ENCODE measurements at places on chromosomes 11 and 22.

DNA sequence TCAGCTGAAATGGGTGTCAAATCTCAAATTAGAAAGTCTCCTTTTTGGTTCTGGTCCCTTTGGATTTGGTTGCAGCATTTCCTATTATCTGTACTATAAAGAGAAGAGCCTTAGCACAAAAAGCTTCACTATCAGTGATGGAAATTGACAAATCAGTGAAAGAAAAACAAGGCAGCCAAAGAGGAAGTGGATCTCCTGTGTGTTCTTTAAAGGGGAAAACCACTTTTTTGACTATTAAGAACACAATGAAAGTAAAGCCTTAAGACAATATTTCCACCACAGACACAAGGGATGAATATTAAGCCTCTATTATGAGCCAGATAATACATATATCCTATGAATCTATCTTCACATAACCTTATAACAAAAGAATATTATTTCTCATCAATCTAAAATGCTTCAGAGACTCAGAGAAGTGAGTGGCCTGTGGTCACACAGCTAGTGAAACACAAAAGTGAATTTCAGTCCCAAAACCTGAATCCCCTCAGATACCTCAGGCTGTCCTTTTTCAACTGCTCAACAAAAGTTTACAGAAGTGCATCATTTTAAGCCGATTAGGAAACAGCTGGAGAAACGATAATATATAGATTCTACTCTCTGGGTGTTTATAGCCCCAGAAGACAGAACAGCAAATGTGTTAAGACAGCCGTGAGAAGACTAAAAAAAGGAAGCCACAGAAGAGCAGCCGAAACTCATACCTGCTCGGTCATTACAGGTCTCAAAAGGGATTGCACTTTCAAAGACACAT lies 24.4 kb upstream of the FSHB start:
- no peak for DNase-seq

GRCh38 chr22:24162436-24162835 lies 18.9 kb upstream of the SUSD2 start:
- no peak for DNase-seq

DNA sequence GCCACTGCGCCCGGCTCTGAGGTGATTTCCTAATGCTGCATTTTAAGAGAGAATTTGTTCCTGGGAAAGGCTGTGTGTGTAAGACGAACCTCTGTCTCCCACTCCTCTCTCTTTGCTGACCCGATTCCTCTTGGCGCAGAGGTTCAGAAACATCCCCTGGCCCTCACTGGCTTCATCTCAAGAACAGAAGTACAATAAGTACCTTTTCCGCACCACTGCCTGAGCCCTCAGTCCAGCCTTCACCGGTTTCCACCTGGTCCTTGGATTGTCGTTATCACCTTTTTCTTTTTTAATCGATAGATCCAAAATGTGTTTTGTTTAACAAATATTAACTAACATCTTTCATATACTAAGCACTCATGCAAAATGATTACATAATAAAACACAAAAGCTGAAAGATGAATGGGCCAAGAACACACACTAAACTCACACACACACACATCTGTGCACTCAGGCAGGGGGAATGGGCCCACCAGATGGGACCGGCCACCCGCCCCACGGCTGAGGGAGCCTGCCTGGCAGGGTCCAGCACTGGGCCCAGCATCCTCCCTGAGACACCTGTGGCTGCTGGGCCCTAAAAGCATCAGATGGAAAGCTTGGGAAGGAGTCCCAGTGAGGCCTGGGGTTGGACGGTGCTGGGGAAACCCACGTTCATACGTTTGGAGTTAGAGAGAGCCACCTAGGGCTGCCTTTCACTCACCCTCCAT lies 50.4 kb upstream of the A4GALT start:
- no peak for DNase-seq

GRCh38 chr11:126612671-126613070 lies 257.2 kb downstream of the ST3GAL4 start:
- DNase-seq = no peak

DNA sequence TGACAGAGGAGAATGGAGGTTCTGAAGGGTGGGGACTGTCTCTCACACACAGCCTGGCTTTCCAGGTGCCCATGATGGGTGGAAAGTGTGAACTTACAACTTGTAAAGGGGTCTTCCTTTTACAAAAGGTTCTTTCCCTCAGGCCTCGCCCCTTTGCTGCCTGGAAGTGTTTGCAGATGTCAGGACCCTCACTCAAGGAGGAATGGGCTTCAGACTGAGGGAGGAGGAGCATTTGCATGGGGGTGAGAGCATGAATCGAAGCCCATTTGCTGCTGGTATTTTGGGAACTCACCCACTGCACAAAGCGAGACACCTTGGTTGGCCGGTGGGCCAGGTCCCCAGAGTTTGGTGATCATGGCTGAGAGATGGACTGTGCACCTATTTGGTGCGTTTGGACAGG lies 25.1 kb downstream of the MPPED1 start:
- DNase-seq = no peak

- DNase-seq = no peak
Observed at GRCh38 chr11:75491465-75491864, 34.3 kb downstream of the GDPD5 start.

GRCh38 chr22:40182231-40182835 lies 4.6 kb downstream of the TNRC6B start:
- DNase-seq = no peak

DNA sequence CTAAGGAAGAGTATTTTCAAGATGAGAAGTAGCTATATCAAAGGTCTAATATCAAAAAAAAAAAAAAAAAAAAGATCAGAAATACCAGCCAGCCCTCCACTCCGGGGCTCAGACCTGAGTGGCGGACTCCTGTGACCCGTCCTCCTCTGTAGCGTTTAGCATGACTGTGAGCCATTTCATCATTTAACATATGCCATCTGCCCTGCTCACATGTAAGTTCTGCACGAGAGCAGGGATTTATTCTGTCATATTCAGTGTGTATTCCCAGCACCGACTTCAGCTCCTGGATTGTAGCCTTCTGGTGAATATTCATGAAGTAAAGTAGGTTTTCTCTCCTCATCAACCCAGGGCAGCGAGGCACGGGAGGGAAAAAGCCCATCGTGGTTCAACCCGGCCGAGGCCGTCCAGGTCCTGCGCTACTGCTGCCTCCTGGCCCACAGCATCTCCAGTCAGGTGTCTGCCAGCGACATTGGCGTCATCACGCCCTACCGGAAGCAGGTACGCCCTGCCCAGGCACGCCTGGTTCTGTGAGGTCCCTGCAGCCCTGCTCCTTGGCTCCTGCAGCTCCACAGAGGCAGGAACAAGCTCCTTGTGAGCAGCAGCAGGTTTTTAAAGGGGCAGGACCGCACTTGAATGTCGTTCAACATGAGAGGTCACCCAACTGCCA lies 12.7 kb upstream of the PANX2 start:
- no peak for DNase-seq

DNA sequence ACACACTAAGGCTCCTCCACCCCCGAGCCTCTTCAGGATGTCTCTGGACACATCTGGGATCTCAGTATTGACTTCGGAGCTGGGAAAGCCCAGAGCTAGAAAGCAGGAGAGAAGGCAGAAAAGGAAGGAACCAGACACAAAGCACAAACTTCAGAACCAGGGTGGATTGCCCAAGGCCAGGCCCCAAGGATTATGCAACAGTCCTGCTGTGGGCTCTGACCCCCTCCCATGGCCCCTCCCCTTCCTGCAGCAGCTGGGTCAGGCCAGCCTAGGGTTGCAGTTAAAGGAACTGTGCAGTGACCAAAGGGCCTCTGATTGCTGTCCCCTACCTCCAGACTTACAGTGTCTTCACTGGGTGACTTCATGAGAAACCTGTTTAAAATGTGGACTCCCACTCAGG lies 5.3 kb downstream of the KCNE3 start:
- DNase-seq = peak; percentile 16

GRCh38 chr11:85748455-85748891 lies 62.5 kb downstream of the SYTL2 start:
- no peak for DNase-seq

GRCh38 chr22:36942556-36942955 lies 29.1 kb downstream of the CSF2RB start:
- DNase-seq = no peak

DNA sequence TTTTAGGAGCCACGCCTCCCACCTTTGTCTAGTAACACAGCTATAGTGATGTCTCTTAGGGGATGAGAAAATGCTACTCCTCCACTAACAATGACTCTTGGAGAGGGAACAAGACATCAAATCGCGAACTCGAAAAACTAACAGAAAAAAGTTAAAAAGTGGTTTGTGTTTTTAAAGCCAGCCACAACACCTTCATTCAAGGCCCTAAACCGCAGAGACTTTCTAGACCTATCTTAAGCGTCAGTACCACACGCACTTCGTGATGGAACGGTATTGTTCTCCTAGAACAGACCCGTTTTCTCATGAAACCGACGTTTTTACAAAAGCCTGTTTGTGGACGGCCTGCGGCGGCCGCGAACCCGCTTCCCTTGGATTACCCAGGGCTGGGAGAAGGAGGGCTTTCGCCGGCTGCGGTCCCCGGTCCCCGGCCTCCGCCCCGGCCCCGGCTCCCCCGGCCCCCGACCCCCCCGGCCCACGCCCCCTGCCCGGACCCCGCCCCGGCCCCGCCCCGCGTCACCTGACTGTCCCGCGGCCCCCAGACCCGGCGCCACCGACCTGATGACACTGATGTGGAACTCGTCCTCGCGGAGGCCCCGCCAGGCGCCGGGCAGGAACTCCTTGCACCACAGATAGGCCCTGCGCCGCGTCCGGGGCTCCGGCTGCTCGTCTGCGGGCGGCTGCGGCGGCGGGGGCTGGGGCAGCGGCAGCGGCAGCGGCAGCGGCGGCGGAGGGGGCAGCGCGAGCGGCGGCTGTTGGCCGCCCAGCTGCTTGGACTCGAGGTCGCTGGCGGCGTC lies 718 bp downstream of the CHKA start:
- DNase-seq = peak; percentile 41

DNA sequence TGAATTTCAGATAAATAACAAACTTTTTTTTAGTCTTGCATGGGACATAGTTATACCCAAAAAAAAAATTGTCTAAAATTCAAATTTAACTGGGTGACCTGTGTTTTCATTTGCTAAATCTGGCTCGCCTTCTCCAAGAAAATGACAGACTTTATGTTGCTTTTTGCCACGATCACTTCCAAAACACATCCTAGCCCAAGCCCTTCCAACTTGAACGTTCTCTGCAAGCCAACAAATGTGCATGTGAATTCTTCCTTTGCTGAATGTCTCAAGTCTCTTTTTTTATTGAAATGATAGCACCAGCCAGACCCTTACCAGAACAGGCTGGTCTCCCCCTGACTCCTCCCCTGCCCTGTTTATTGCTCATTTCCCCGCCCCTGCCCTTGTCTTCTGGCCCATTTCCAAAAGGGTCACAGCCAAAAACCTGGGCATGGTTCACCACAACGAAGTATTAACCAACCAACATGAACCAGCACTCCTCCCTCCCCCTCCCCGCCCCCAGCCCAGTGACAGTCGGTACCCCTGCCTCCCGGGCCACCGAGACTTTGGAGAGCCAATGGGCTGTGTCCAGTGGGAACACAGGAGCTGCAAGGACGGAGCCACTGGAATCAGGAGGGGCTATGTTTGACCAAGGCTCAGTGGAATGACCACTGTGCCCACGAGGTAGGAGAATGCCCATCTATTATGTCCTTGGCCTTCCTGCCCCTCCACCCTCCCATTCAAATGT lies 63.2 kb downstream of the BTG4 start:
- no peak for DNase-seq

DNA sequence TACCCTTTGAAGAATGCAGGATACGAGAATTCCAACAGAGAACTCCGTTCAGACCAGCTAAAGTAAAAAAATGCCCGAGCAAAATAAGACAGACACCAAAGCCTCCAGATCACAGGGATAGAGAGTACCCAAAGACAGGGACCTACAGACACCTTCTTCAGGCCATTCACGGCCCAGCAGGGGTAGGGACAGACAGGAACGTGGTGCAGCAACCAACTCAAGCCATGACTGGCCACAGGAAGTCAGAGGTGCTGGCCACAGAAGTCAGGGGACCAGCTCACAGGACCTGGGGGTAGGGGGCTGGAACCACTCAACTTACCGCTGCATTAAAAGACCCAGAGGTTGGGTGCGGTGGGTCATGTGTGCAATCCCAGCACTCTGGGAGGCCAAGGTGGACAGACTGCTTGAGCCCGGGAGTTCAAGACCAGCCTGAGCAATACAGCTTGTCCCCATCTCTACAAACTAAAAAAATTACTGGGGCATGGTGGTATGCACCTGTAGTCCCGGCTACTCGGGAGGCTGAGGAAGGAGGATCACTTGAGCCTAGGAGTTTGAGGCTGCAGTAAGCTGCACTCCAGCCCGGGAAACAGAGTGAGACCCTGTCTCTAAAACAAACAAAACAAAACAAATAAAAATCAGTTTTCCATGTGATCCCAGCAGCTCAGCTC lies 39.9 kb upstream of the COMT start:
- DNase-seq = no peak

- DNase-seq = no peak
Observed at GRCh38 chr11:24963852-24964251, 467.0 kb downstream of the LUZP2 start.

DNA sequence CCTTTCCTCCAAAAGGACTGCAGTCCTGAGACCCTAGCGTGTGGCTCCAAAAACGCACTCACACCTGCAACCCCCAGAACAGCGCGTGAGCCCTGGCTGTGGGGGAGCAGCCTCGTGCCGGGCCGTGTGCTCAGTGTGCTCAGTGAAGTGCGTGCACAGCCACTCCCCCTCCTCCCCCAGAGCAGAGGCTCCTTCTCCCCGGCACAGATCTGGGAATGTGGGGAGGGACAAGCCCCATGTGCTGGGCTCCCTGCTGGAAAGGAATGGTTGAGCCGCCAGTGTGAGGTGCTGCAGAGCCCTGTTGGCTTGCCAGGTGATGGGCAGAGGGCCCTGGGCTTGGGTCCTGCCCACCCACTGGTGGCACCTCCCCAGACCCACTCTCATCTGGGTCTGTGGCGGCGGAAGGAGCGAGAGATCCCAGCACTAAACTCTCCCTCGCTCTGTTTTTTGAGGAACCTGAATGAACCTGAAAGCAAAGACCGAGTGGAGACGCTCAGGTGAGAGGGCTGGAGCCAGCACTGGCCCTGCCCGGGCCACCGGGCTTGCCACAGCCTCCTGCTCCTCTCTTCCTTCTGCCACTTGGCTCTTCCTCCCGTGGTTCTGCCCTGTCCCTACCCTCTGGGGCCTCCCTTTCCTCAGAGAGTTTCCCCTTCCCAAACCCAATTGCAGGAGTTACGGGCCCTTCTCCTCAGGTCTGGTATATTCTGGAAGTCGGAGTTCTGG lies 9.0 kb downstream of the RCOR2 start:
- no peak for DNase-seq

- no peak for DNase-seq
Observed at GRCh38 chr11:15883455-15883920, 472.9 kb downstream of the SOX6 start.

DNA sequence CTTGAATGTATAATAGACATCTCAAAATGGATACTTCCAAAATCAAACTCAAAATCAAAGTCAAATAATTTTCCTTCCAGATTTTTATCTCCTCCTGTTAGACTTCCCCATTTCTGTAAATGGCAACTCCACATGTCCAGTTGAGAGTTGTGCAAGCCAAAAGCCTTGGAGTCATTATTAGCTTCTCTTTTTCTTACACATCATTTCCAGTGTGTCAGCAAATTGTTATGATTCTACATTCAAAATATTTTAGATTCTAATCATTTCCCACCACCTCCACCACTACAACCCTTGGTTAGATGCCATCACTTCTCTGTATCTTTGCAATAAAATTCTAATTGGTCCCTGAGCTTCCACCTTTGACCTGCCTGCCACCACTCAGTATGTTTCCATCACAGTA lies 155.7 kb downstream of the CNTN5 start:
- DNase-seq = no peak

- peak; percentile 85 for DNase-seq
Observed at GRCh38 chr11:62560566-62561103, 13.1 kb downstream of the EEF1G start.

GRCh38 chr11:118341261-118341660 lies 1.2 kb downstream of the CD3D start:
- DNase-seq = no peak
